ENCODE measurements at places on chromosomes 3 and 15. TPM values are rescaled to one million over a fixed set of nuclear protein-coding genes. Genes with fewer than 3 reads are reported as not detected.

HAUS2 gene
- total RNA-seq = 16.0 TPM

SLC6A11 gene
- total RNA-seq = not detected

CLDN18 gene
- total RNA-seq = 0.44 TPM

CP gene
- total RNA-seq = 7.1 TPM

ANKRD34C gene
- not detected for total RNA-seq

CRTC3 gene
- total RNA-seq = 24.2 TPM

KNG1 gene
- 1.0 TPM for total RNA-seq

TMCO5A gene
- not detected for total RNA-seq

GRCh38 chr3:161925749-161926360 is 429.2 kb downstream of the OTOL1 start:
- no peak for DNase-seq

DNA sequence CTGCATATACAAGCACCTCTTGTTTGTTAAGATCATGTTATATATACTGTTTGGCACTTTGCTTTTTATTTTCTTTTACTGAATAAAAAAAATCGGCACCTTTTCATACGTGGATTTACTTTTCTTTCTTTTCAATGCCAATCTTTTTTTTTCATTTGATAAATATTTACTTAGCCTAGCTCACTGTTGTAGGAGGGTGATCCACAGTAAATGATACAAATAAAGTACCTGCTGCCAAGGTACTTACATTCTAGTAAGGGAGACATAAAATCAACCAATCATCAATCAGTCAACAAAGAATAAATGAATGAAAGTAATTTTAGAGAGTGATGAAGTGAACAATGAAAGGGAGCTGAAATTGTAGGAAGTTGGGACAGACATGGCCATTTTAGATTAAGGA is 18.3 kb downstream of the GNB5 start:
- DNase-seq = no peak

DNA sequence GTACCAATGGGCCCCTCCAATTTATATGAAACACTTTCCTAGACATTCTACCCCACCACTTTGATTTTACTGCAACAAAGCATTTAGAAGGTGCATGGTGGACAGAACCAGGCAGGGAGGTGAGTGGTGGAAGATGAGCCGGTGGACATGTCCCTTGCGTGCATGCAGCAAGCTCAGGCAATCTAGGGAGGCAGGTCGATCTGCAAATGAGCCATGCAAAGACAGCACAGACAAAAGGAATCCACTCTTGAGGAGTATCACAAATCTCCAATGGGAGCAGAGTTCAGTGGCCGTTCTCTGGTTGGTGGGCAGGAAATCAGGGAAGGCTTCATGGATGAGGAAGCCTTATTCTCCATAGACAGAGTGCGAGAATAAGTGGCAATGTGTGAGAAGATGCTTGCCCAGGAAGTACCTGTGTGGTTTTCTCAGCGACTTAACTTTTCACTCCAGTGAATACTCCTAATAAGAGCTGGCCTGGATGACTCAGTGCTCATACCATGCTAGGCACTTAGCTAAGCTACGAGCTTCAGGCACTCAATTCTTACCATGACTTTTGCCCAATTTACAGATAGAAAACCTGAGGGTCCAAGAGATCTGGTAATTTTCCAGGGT is 152.5 kb downstream of the FOXP1 start:
- DNase-seq = no peak

DNA sequence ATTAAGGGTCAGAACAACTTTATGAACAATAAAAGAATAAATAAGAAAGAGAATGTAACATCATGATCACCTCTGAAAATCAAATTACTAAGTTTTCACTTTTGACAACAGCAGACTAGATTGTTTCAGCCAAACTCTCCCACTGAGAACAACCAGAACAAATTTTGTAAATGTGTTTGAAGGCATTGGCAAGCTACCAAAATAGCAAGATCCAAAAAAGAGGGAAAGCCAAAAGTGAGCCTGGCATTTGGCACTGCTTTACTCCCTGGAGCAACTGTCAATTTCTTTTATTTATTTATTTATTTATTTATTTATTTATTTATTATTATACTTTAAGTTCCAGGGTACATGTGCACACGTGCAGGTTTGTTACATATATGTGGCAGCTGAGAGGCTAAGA is 67.2 kb downstream of the CFAP44 start:
- DNase-seq = no peak

GRCh38 chr15:77014132-77015081 is 19.5 kb downstream of the PSTPIP1 start:
- no peak for DNase-seq

DNA sequence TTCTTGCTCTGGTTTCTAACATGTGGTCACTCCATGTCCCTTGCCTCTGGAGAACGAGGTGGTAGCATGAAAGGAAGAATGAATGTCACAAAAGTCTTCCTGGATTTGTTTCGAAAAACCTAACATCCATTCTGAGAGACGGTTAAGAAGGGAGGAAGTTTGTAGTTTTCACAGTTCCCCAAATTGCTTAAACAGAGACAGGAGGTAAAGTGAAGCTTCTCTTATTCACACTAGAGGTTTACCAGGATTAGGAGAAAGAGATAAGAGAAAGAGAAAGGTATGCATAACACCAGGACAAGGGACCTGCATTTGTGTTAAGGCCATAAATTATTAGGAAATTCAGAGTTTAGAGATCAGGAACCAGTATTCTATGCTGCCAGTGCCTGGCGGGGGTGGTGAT is 228.1 kb downstream of the CPNE4 start:
- no peak for DNase-seq

DNA sequence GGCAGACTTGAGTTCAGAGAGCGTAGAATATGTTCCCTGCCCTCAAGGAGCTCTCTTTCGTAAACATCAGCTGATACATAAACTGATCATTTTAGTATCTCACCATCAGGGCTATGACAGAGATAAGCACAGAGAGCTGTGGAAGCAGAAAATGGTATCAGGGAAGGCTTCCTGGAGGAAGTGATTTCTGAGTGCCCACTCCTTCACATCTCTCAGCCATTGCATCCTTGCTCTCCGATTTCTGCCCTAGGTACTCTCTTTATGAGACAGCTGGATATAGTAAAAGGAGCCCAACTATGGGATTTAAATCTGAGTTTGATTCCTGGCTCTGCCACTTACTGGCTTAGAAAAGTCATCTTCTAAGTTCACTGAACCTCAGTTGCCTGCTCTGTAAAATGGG is 9.1 kb upstream of the AP2M1 start:
- DNase-seq = no peak

DNA sequence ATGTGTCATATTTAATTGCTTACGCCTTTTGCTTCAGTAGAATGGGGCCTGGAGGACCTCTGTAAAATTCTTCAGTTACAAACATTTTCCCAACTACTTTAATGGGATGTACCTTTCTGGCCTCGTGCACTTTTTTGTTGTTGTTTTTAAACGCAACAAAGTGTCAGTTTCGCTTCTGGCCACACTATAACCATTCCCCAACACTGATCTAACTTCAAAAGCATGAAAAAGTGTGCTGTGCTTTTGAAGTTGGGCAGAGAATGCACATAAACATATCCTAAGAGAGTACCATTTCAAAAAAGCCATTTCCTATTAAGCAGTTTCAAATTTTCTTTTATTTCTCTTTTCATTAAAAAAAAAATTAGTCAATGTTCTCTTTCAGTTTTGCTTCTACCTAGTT is 435.8 kb downstream of the CNTN6 start:
- DNase-seq = no peak

DNA sequence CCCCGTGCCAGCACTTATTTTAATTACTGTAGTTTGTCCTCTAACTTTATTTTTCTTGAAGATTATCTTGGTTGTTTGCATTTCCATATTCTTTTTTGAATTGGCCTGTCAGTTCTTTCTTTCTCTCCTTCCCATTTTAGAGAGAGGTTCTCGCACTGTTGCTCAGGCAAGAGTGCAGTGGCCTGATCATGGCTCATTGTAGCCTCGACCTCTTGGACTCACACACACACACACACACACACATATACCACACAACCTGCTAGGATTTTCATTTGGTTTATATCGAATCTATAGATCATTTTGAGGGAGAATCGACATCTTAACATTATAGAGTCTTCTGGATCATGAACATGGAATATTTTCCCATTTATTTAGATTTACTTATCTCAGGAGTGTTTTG is 8.7 kb downstream of the FEM1B start:
- no peak for DNase-seq

GRCh38 chr15:96551196-96551595 is 220.7 kb downstream of the NR2F2 start:
- no peak for DNase-seq

DNA sequence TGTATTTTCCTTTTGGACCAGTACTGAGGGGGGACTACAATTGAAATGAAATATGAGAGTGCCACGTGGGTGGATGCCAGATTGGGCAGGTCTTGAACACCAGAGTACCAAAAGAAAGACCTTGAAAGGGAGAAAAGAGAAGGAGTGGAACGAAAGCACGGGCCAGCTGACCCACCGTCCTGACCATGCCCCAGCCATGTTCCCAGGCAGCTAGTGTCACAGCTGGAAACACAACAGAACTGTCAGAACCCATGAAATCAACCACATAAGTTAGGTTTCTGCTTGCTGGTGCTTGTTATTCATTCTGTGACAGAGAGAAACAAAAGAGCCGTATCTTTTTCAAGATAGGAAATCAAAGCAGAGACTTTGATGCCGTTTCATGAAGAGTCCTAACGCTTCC is 268.8 kb downstream of the MEX3B start:
- no peak for DNase-seq

DNA sequence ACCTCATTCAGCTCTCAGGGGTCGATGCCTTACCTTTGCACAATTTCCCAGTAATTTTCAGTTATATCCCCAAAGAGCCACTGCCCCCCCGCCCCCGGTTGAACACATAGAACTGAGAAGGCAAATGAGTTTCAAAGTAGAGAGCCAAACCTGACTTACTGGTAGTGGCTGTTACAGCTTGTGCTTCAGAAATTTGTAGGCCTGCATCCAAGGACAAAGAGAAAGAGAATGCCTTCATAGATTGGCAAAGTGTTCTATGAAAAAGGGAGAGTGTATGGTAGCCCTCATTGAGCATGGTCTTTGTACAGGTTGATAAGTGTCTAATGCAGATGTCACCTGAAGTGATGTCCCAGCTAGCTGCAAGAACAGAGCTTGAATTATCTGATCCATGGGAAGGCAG is 13.9 kb downstream of the SEMA6D start:
- no peak for DNase-seq

GRCh38 chr3:190326930-190327329 is 4.7 kb upstream of the CLDN1 start:
- no peak for DNase-seq

DNA sequence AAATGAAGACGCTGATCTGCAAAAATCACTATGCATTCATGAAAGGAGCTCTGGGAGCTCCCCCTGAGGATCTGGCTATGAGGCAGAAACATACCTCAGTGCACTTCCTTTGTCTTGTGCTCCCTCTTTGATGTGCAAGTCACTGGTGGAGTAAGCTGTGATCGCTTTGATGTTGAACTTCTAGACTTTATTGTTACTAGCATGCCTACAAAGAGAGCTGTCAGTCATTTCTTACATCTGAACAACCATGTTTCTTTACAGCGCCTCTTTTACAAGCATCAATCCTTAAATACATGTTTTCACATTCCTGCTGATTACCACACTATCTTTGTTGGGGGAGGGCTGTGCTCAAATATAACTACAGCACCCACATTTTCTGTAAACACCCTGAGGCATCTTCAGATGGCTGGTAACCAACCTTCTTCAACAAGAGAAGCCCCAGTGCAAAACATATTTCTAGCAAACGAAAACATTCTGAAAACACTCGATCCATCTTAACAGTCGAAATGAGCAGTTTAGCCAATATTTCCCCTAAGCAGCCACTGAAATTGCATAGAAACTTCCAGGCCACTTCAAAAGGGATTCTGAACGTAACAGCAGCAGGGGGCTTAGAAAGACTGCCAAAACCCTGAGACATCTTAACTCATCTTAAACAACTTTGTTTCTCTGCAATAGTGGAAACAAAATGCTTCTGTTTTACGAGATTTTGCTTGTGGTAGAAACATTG is 101.9 kb upstream of the ICE2 start:
- no peak for DNase-seq

DNA sequence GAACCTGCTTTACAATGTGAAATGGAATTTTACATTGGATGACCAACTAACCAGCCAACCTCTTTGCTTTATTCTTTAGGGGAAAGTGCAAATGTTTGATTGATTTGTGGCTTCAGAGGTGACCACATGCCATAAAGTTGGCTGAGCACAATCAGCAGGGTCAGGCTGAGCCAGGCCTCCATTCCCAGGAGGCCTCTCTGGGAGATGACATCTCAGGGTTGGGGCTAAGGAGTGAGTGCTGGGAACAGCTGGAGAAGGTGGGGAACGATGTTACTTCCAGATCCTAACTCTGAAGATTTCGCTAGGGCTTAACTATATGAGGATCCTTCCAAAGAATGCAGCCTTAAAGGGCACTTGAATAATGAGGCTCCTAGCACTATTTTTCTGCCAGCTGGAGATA is 131.7 kb downstream of the ATP10A start:
- DNase-seq = no peak
